Activated gamma-delta T cell treated with Interleukin-2 at 50 U/mL for 16 hours (primary cell): ENCODE measurements at places on chromosomes 3 and 15.

- no peak for DNase-seq
These were observed 28.2 kb downstream of the TGM4 start for GRCh38 chr3:44902628-44903027.

- no peak for DNase-seq
These were observed 15.4 kb downstream of the ALPK3 start for GRCh38 chr15:84832448-84833040.

DNA sequence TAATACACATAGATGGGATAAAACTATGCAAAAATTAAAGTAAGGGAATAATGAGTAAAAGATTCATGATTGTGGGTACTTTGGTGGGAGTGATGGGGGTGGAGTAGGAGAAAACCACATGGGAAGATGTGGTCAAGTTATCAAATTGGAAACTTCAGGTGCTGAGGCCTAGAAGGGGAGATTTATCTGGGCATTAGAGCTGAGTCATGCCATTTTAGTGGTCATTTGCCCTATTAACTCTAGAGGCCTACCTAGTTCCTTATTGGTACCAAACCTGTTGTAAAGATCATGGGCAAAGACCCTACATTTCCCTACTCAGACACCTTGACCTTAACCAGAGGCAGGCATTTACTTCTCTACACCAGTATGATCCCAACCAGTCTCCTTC, 125.9 kb upstream of the BCL6 start:
- no peak for DNase-seq

GRCh38 chr3:9852528-9852927, 8.7 kb upstream of the RPUSD3 start:
- no peak for DNase-seq

- DNase-seq: no peak
These were observed 161.5 kb upstream of the TPM1 start for GRCh38 chr15:62881056-62881455.
